Amygdala (tissue), 56 donors: ENCODE measurements at places on chromosomes 6 and 20.

DNA sequence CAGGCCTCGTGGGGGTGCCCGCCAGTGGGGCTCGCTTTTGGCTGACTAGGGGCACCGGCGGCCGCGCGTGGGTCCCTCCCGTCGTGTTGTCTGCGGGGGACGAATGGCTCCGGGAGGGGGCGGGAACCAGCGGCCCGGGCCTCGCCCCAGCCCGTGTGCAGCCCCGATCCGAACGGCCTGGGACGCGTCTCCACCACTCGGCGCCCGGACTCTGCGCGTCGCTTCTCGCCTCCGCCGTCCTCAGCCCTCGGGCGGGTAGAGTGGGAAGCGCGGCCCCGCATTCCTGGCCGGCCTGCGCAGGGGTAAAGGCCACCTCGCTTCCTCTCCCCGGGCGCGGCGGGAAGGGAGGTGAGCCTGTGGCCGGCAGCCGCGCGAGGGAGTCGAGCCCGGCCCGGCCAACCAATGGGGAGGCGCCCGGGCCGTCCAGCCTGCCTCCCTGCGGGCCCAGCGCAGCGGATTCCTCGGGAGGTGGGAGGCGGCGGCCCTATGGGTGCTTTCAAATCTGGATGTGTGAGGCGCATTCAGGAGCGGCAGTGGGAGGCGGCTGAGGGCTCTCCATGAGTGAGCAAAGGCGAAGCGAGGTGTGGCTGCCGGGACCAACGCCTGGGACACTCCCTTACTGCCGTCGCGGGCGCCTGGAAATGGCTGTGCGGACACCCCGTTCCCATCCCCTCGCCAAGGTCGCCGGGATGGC is 1.1 kb upstream of the ZBTB46 start:
- no peak for DNase-seq

GRCh38 chr6:25488156-25488555 is 163.9 kb upstream of the SCGN start:
- no peak for DNase-seq

DNA sequence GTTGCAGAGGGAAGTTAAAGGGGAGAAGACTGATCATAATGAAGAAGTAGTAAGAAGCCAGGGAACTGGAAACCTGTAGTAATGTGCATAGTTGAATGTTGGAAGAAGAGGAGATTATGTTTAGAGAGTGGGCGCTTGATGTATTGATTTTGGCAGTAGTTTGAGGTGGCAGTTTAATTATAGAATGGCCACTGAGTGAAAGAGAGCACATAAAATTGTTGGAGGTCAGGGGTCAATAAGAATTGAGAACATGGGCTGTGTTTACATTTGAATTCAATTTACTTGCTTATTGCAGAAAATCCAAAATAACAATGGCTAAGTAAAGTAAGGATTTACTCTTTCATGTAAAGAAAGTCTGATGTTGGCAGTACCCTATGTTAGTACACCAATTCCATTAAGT is 15.7 kb downstream of the VTA1 start:
- no peak for DNase-seq

DNA sequence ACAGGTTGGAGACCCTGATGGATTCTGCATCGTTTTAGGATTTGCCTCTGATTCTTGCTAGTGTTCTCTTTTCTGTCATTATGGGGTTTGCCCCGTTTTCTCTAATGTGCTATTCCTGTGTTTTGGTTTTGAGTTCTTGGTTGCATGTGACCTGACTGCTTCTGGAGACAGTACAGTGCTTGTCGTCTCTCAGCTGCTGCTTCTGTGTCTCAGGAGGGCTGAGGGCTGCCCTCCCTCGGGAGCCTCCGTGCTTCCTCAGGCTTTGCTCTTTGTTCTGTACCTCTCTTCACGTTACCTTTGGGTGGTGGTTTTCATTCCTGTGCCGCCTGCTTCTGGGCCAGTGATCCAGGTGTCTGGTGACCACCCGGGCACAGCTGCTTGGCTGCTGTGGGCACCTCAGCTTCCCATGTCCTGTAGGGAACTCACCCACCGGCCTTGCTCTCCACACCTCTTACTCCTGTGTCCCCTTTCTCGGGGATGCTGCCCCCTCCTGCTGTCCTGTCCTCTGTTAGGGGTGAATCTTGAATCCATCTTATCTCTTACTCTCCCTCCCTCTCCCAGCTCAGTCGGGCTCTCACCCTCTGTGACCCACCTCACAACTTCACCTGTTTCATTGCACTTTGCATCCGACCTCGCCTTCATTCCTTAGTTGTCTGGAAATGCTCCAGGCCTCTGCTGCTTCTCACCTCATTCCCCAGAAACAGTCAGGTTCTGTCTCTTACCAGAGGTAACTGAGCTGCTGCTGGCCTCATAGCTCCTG is 33.2 kb downstream of the PANK2 start:
- DNase-seq: no peak

- DNase-seq: no peak
These were observed 182.8 kb downstream of the ZMYND8 start for GRCh38 chr20:47173596-47174216.

DNA sequence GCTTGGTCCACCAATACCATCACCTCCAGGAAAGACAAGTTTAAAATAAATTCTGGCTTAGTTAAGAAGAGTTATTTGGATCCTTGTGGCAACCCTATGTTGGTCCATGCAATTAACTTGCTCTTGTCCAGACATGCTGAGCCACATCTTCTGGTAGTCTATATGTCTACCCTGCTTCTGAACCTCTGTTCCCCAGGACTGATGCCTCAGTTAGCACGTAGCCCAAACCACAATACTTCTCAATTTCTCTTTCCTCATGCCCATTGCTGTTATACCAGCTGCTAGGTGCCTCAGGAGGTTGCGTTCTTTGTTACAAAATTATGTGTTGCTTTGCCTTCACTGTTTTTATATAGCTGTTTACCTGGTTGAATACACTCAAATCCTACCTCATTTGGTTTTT is 116.4 kb upstream of the KCNQ5 start:
- DNase-seq: no peak

DNA sequence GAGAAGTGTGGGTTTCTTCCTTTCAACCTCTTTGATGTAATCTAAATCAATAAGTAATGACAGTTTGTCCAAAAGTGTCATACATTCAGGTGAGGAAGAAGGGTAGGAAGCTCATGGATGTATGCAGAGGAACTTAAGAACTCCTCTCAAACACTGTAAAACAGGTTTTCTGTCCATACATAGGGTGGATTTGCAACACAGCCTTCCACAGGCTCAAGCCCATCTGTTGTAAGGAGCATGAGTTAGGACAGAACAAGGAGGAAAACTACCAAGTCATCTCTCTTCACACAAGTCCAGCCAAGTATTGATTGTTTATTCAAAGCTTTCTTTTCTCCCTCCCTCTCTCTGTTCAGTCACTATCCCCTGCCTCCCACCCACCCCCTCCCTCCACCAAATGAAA is 49.0 kb upstream of the CDYL start:
- no peak for DNase-seq

- DNase-seq: no peak
These were observed 39.6 kb upstream of the GFOD1 start for GRCh38 chr6:13526727-13527670.

DNA sequence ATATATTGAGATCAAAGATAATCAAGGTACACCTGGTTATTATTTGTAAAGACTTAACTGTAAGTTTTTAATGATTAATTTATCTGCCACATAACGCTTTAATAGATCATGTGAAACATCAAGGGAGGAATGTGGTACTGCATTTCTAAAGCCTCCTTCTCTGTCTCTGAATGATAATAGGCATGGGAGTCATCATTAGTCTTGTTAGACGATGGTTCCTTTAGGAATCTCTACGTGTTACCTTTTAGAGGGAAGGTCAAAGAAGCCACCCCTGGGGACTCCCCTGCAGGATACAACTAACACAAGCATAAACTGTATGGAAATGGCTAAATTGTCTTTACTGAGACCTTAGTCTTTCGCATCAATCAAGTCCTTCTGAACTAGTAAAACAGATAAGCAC is 173.6 kb upstream of the MCHR2 start:
- DNase-seq: no peak

- no peak for DNase-seq
These were observed 311.0 kb downstream of the CENPW start for GRCh38 chr6:126650931-126651330.

DNA sequence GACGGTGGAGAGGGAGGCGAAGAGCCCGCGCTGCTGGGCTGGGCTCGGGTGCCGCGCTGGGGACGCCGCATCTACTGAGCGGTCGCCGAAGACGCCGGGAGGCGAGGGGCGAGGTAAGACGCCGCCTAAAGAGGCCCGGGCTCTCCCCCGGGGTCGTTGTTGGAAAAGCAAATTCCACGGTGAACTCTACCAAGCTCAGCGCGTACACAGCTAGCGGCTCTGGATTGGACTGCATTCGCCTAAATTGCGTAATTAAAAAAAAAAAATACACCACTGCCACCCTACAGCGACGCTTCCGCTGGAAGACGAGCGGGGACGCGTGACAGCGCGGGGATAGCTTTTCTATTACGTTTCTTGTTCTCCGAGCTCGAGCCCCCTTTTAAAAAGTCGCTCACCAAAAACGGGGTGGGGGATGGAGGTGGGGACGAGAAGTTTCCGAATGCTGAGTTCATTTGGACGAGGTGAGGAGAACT is 92.0 kb upstream of the PRDM1 start:
- DNase-seq: no peak

- DNase-seq: no peak
These were observed 292.8 kb downstream of the FRK start for GRCh38 chr6:115767931-115768330.

- DNase-seq: no peak
These were observed 48.4 kb downstream of the RIOK1 start for GRCh38 chr6:7438011-7438410.

GRCh38 chr6:158552055-158552795 is 7.7 kb upstream of the TMEM181 start:
- DNase-seq: no peak

DNA sequence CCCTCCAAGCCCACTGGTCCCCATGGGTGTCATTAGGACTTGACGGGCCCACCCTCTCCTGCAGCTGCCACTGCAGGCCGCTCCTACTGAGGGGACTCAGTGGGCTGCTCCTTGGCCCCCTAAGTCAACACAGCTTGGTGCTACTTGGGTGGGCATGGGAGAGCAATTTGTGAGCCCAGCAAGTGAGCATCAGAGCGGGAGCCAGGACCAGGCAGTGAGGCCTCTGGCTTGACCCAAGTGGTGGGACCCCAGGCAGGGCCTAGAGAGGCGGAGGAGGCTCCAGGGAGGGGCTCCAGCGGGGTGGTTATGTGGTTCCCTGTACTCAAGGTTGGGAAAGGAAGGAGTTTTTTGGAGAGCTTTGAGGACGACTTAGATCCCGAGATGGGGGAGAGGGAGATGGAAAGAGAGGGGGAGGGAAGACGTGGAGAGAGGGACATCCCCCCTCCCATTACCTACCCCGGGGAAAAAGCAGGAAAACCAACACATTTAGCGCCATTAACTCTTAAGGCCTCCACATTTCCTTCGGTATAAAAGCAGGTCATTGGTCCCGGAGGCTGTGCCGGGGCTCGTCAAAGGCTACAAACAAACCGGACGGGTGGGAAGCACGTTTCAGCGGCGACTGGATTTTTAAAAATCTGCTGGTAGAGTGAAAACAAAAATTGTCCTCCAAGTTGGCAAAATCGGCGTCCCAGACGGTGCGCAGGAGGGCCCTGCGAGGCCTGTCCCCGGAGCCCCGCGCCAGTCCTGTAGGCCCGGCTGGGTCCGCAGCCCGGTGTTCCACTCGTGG is 8.8 kb downstream of the FOXC1 start:
- no peak for DNase-seq

DNA sequence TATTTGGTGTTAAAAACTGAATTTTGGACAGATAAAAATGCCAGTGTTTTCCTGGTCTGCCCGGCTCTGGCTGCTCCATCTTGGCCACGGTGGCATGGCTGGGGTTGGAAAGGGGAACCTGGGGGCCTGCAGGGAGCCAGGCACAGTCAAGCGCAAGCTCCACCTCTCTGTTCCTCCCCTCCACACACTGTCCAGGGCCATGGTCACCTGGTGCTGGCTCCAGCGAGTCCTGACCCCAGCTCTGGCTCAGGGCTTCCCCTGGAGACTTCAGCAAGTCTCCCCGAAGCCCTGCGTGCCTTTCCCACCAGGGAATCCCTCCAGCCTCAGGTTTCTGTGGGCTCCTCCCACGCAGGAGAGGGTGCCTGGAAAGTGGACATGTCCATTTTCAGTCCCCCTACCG is 298.5 kb downstream of the QKI start:
- no peak for DNase-seq

GRCh38 chr6:138454981-138455706 is 44.1 kb downstream of the NHSL1 start:
- DNase-seq: no peak

- DNase-seq: no peak
These were observed 672.8 kb downstream of the GRIK2 start for GRCh38 chr6:102066301-102066700.

DNA sequence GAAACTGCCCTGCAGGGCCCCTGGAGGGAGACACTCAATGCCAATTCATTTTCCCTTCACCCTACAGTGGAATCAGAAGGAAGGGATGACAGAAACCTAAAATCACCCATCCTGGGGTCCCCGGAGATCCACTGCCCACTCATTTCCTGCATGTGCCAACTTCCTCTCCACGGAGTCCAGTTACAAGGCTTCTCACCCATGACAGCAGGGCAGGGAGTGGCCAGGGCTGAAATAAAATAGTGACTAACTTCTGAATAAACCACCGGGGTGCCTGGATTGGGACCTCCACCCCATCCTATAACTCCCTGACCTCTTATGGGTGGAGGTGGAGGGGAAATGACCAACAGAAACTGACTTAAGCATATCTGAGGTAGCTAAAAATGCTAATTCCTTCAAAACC is 362.3 kb downstream of the MAFB start:
- DNase-seq: no peak

GRCh38 chr6:4775494-4776130 is 592 bp upstream of the CDYL start:
- DNase-seq: peak; percentile 27
